H54 (cell line): ENCODE measurements at places on chromosomes 16 and 17.

DNA sequence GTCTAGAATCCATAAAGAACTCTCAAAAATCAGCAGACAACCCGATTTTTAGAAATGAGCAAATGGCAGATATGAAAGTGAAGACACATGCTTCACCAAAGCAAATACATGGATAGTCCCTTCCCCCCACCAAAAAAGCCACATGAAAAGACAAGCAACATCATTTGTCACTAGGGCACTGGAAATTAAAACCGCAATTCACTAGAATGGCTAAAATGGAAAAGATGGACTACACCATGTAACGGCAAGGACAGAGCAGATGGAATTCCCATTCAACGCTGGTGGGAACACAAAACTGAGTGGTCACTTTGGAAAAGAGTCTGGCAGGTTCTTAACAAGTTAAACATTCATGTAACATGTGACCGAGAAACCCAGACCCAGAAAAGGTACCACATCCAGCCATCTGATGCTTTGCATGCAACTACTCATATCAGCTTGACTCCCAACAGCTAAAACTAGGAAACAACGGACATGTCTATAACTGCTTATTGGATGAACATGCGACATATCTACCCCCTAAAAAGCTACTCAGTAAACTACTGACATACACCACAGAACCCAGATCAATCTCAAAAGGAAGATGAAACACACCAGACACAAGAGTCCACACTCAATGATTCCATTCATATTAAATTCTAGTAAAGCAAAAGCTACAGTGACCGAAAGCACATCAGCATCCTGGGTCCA lies 132.6 kb downstream of the ZNF778 start:
- DNase-seq = no peak

DNA sequence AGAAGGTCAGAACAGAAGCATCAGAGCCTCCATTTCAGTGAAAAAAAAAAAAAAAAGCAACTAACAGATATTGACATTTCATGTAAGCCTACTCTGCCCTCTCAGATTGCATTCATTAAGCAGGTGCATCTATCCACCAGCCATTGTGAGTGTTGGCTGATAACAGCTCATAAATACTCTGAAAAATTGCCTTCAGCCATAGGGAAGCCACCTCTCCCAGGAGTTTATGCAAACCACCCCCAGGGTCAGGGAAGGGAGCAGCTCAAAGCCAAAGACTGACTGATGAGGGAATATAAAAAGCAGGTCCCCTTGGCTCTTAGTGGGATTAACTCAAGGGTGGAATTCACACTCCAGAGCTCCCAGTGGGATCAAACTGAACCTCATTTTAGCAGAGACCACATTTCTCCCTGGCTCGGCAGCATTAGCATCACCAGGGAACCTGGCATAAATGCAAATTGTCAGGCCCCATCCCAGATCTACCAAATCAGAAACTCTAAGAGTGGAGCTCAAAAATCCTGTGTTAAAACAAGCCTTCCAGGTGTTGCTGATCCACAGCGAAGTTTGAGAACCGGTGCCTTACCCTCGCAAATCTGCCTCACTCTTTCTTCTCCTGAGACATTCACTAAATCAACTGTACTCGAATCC lies 14.2 kb downstream of the APOH start:
- DNase-seq = no peak

DNA sequence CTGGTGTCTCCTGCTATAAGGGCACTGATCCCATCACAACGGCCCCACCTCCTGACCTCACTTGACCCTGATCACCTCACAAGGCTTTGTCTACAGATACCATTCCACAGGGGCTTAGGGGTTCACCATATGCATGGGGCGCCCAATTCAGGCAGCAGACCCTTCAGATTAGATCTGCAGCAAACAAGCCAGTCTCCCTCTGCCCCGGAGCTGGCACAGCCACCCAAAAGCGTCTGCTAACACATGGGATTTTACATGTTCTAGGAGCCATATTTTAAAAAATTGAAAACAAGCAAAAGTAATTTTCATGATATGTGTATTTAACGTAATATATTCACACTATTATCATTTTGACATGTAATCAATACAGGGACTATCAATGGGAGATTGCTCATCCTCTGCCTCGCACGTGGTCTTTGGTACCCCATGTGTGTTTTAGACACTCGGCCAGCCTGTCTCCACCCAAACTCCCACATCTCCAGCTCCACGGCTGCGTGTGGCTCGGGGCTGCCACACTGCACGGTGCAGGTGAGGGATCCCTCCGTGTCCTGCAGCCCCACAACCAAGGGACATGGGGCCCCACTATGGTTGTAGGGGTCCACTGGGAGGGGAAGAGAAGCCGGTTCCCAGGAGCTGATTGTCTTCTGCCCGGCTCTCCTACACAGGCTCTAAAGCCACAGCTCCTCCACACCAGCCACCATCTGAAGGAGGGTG lies 107.6 kb downstream of the RBFOX3 start:
- DNase-seq = no peak

GRCh38 chr16:70428178-70428998 lies 10.5 kb downstream of the ST3GAL2 start:
- DNase-seq = peak; percentile 93

DNA sequence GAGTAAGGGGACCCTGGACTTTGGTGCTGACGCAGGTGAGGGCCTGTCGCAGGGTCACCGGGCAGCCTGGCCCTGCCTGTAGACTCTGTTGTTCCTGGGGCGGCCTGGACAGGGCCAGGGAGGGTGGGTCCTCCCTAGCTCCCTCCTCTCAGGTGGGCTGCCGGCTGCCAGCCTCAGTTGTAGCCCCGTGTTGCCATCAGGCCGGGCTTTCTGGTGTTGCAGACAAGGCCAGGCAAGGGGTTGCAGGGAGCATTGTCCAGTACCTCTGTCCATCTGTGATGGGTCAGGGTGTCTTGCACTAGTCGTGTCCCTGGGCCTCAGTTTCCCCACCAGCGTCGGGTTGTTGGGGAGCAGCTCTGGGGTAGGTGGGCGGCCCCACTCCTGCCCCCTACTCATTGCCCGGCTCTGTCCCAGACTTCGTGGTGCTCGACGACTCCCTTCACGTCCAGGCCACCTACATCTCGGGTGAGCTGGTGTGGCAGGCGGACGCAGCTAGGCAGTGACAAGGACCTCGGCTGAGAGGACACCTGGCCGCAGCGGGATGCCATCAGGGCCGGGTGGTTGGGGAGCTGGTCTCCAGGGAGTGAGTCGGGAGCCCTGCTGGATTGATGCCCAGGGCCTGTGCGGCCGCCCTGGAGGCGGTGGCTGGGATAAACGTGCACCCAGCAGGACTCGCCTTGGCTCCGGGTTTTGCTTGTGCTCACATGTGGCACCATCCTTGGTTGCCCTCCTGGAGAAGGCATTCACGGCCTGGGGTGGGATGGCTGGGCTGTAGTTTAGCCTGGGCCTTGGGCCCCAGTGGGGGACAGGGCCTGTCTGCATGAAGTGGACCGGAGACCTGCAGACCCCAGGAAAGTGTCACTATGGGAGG lies 1.9 kb downstream of the CEMP1 start:
- no peak for DNase-seq

DNA sequence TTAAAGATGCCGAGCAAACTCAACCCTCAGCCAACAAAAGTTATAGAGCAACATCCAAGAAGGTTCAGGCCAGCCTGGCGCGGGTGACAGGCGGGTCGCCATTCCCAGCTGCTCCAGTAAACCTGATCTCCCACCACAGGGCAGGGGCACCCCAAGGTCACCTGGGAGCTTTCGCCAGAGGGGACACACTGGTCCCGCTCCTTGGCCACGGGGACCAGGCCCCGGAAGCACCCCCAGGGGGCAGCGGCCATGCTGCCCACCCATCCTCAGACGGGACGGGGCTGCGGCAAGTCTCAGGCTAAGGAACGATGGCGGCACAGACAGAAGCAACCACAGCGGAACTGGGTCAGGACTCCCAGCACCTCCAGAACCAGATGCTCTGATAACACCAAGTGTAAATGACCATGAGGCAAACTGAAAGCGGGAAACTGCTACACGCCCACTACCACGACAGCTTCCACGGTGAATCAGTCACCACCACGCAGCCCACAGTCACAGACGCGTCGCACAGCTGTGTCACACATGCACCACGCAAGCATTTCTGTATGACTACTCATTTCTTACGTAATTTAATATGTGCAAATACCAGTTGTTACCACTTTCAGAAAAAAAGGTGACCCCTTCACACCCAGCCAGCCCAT lies 14.1 kb upstream of the CCDC154 start:
- DNase-seq = no peak

GRCh38 chr17:56592487-56593085 lies 913 bp upstream of the NOG start:
- DNase-seq = peak; percentile 84

- no peak for DNase-seq
Measured at GRCh38 chr17:21452377-21453143, 76.4 kb downstream of the KCNJ12 start.

GRCh38 chr16:11892761-11893160 lies 23.0 kb downstream of the GSPT1 start:
- no peak for DNase-seq

DNA sequence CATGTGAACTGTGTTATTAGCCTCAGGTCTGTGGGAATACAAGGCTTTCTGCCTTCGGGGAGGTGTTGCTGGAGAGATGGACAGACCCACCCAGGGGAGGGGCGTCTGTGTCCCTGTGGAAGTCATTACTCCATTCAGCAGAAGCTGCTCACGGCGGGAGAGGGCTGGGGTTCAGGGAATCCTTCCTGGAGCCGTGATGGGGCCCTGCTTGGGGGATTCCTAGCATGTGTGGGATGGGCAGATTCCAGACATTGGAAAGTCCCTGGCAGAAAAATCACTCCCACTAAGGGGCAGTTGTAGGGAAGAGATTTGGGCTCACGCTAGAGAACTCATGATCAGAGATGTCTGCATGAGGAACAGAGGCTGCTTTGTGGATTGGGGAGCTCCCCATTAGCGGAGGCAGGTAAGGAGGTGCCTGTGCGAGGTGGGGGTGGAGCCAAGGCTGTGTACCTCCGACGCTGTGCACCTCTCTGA lies 56.3 kb upstream of the IL34 start:
- DNase-seq = peak; percentile 19

- DNase-seq = no peak
Measured at GRCh38 chr16:53781023-53781605, 77.2 kb downstream of the FTO start.

- DNase-seq = no peak
Measured at GRCh38 chr17:2369551-2370210, 31.2 kb downstream of the MNT start.

GRCh38 chr17:33137426-33137825 lies 145.8 kb downstream of the SPACA3 start:
- no peak for DNase-seq

GRCh38 chr17:35596530-35597233 lies 9.6 kb downstream of the AP2B1 start:
- DNase-seq = no peak

DNA sequence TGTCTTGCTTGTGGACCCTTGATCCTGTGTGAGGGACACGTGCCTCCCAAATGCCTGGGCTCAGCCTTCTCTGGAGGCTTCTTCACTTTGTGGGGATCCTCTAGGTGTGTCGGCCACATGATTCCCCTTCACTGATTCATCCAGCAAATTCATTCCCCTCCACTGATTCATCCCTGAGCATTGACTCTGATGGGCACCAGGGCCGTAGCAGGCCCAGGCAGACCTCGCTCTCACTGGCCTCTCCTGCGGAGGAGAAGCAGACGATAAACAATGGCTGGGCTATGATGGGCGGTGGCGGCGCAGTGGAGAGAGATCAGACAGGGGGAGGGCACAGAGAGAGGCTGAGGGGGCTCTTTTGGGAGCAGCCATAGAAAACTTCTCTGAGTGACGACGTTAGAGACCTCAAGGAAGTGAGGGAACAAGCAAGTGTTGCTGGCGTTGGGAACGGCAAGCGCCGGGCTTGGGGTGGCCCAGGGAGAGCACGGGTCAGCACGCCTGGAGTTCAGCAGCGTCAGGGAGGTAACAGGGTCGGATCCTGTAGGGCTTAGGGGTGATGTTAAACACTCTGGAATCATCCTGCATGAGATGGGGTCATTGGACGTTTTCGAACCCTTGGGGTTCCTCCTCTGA lies 17.5 kb upstream of the RPTOR start:
- DNase-seq = peak; percentile 79
